Jurkat, Clone E6-1 (cell line): ENCODE measurements at places on chromosomes 6 and 20.

GRCh38 chr6:20681243-20681684, 147.0 kb downstream of the CDKAL1 start:
- DNase-seq, result no peak

DNA sequence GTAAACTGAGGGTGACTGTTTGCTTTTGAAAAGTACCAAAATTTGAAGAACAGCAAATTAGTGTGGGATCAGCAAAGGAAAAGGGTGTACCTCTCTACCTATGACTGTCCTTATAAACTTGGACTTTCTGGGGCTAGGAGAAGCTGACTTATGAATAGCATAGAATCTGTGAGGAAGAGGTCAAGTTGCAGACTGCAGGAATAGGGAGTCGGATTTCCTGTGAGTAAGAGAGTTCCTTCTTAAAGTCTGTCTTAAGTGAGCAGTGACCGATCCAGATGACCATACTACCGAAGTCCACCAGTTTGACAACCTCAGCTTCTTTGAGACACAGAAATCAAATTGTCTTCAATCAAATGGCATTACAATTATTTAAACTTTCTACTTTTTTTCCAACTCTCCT, 708.7 kb downstream of the UTRN start:
- DNase-seq, result no peak

GRCh38 chr6:165227644-165228329, 81.6 kb downstream of the C6orf118 start:
- no peak for DNase-seq

DNA sequence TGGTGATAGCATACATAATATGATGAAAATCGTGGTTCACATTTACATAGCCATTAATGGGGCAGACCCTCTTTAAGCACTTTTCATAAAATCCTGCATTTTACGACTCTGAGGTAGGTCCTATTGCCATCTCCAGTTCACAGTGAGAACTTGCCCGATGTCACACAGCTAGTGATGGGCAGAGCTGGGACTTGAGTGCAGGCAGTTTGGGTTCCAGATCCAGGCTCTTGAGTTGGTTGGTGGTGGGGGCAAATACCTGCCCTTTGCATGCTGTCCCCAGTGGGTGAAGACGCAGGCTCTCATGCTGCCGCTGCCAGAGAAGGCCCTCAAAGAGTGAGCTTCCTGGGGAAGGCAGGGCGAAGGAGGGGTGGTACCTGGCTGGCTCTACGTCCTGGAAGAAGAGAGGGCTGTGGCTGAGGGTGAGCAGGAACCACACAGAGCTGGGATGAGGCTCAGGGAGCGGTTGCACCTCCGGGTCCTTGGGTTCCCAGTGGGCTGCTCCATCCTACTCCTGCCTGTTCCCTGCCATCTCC, 6.1 kb upstream of the BAK1 start:
- DNase-seq, result no peak

- no peak for DNase-seq
Measured at GRCh38 chr6:28357036-28357435, 7.3 kb downstream of the ZKSCAN3 start.

DNA sequence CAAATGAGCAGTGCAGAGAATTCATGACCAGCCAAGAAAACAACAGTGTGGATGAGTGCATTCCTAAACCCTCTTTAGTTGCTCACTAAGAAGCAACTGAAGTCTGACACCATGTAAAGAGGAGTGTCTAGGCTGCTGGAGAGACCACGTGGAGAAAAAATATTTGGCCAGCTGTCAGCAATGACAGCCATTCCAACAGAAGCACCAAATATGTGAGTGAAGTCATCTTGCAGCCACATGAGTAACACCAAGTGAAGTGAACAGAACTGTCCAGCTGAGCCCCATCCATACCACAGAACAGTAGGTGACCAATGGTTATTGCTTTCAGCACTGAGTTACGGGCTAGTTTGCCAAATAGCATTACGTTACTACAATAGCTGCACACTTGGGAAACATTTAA, 89.4 kb downstream of the TBXT start:
- DNase-seq, result no peak
